Fibroblast of upper back skin (primary cell): ENCODE measurements at places on chromosomes 12 and 14.
A peak's percentile ranks its signal among the peaks of the same experiment; 100 is the strongest.

- DNase-seq = no peak
Observed at GRCh38 chr12:101877806-101878242, 444 bp downstream of the DRAM1 start.

DNA sequence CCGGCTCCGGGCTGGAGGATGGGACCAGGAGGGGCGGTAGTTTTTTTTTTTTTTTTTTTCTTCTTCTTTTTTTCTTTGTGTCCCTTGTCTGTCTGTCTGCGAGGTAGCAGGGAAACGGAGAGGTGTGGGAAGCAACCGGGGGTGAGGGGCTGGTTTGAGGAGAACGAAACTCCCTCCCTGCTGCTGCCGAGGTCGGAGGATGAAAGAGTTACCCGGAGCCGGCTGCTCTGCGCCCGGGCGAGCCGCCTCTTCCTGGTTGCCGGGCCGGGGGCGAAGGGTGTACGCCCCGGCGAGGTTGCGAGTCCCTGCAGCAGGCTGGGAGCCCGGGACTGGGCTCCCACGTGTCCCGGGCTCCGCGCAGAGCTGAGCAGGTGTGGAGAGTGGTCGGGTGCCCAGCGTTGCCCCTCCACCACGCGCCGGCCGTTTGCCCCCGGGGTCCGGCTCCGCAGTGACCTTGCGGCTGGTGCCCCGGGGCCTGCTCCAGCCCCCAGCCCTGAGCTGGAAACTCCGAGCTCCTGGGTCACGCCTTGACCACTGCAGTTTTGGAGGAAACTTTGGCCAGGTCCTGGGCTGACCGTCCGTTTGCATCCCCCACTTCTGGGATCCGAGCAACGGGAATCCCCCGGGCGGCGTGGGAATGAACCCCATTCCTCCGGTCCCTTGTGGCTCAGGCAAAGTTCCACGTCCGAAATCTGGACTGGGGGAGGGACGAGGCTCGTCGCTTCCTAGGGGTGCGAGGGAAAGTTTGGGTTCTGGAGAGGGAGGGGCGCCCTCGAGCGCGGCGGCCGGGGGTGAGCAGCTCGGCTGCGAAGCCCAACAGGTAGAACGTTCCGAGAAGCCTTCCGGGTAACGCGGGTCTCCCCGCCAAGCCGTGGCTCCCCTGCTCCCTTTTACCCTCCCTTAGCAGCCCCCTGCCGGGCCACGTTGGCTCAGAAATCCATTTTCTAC is 1.3 kb downstream of the CHST11 start:
- DNase-seq = no peak

- DNase-seq = no peak
Observed at GRCh38 chr14:90345239-90345557, 13.5 kb upstream of the NRDE2 start.

DNA sequence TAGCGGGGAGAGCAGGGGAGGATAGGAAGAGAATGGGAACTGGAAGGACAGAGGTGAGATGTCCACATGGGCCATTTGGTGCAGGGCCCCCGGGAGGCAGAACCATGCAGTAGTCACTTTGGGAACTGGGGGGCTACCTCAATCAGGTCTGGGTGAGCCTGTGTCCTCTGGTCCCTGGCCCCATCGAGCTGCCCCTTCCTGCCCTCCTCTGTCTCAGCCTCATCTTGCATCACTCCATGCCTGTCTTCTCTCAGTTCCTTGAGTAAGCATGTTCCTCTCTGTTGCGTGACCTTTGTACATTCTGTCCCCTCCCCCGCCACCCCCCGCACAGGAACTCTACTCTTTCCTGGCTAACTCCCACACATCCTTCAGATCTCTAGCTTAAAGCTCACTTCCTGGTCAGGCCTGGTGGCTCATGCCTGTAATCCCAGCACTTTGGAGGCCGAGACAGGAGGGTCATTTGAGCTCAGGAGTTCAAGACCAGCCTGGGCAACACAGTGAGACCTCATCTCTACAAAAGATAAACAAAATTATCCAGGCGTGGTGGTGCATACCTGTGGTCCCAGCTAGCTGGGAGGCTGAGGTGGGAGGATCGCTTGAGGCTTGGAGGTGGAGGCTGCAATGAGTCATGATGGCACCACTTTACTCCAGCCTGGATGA is 23.2 kb downstream of the FOS start:
- peak; percentile 31 for DNase-seq

DNA sequence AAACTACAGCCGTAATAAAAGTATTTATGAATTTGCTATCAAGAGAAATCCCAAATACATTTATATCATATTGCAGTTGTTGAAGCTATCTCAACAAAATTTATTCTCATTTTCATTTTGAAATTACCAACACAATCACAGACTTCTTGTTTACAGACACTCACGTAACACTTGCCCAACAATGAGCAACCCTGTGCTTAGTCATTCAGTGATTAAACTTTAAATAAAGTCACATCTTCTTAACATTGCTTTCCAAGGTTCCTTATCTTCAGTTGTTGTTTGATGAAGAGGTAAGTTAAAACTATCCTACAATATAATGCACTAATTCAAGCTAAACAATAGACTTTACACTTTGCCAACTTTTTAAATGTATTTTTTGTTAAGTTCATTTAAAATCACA is 601.8 kb downstream of the SLC16A7 start:
- DNase-seq = no peak

- DNase-seq = no peak
Observed at GRCh38 chr14:23319746-23320583, 1.3 kb upstream of the PABPN1 start.

GRCh38 chr12:132367071-132367851 is 37.9 kb upstream of the GALNT9 start:
- DNase-seq = peak; percentile 3
